ENCODE measurements at places on chromosomes 2 and 18.

- DNase-seq, result no peak
These were observed 63.0 kb downstream of the DDX1 start for GRCh38 chr2:15654727-15655073.

DNA sequence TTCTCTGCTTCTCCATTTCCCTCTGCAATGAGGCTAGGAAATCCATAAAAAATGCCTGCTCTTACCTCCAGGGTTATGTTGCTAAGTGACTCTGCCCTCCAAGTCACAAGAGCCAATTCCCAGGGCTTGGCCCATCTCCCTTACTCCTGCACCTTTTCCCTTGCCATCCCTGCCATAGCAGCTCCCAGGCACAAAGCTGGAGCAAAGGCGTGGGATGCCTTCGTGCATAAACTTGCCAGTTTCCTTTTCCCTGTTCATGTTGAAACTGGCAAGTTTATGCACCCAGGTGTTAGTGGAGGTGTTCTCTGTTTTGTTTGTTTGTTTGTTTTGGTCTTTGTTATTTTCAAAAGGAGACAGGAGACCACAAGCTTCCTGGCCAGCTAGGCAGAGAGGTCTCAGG, 195.1 kb downstream of the ACKR3 start:
- no peak for DNase-seq

GRCh38 chr2:190478572-190479195, 55.8 kb downstream of the NEMP2 start:
- no peak for DNase-seq

- no peak for DNase-seq
These were observed 71.0 kb downstream of the STPG4 start for GRCh38 chr2:47083886-47084687.

DNA sequence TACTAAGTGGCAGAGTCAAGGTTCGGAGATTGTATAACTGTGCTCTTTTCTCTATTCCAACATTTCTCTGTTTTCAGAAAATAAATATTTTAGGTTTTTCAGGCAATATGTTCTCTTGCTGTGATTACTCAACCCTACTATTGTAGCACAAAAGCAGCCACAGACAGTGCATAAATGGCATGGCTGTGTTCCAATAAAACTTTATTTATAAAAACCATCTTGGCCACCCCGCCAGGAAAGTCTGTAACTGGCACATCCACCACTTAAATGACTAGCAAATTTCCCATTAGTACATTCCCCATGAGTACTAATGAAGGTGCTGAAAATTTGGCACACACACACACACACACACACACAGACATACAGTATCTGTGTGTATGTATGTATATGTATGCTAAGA, 30.8 kb upstream of the PARD3B start:
- DNase-seq, result no peak

DNA sequence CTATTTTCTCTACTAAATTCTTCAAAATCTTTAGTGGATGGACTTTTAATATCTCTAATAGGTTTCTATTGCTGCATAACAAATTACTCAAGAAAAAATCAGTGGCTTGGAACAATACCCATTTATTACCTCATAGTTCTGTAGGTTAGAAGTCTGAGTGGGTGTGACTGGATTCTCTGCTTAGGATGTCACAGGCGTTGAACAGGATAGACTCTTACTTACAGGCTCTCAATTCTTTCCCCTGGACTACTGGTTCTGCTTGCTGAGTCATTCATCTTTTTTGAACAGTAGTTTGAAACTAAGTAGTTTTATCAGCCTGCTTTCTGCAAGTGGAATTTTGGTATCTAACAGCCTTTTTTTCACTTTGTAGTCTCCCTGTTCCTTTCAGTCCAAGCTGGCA, 265.4 kb downstream of the ZNF385B start:
- no peak for DNase-seq

Data from stimulated activated CD4-positive, alpha-beta T cell treated with anti-CD3 and anti-CD28 coated beads, Interleukin-1b, Interleukin-23, amount 100 ng/mL, for 48 hours (primary cell).